ENCODE measurements at places on chromosomes 1 and 21. TPM values are rescaled to one million over a fixed set of nuclear protein-coding genes. Genes with fewer than 3 reads are reported as not detected.

The EDN2 gene
- not detected for total RNA-seq

The FAM72D gene
- not detected for total RNA-seq

The LCE1F gene
- not detected for total RNA-seq

The RGS5 gene
- total RNA-seq, result 3.8 TPM

The AMIGO1 gene
- total RNA-seq, result 28.2 TPM

The OR2L3 gene
- not detected for total RNA-seq

The PLA2G2C gene
- total RNA-seq, result not detected

The RSPH1 gene
- 0.20 TPM for total RNA-seq

The ACTA1 gene
- not detected for total RNA-seq

The IQCC gene
- 1.3 TPM for total RNA-seq

The OR2T35 gene
- not detected for total RNA-seq

The MYOG gene
- not detected for total RNA-seq

The LCK gene
- total RNA-seq, result 342 TPM

The RIPPLY3 gene
- not detected for total RNA-seq

The EPHA10 gene
- 1.4 TPM for total RNA-seq

The SH3D21 gene
- 2.6 TPM for total RNA-seq

The KCND3 gene
- total RNA-seq, result not detected

The RAB7B gene
- 0.22 TPM for total RNA-seq

The C1orf87 gene
- total RNA-seq, result not detected

The LAD1 gene
- total RNA-seq, result not detected

The INTS11 gene
- total RNA-seq, result 200 TPM

The CASZ1 gene
- 23.0 TPM for total RNA-seq

The SLAMF8 gene
- 1.0 TPM for total RNA-seq

The ESRRG gene
- not detected for total RNA-seq

The ATP6V1G3 gene
- total RNA-seq, result not detected

The ATG4C gene
- total RNA-seq, result 10.8 TPM

The FOXO6 gene
- total RNA-seq, result not detected

The APP gene
- total RNA-seq, result 43.1 TPM

The EFCAB14 gene
- 82.5 TPM for total RNA-seq

The OR2L8 gene
- total RNA-seq, result 1.2 TPM

The ADGRL2 gene
- not detected for total RNA-seq

The CHIA gene
- total RNA-seq, result not detected

The UMODL1 gene
- 0.18 TPM for total RNA-seq

The TCP10L gene
- total RNA-seq, result not detected

The MEF2D gene
- total RNA-seq, result 79.3 TPM

Measured in T-cell (primary cell).